ENCODE measurements at places on chromosomes 2 and 18.

DNA sequence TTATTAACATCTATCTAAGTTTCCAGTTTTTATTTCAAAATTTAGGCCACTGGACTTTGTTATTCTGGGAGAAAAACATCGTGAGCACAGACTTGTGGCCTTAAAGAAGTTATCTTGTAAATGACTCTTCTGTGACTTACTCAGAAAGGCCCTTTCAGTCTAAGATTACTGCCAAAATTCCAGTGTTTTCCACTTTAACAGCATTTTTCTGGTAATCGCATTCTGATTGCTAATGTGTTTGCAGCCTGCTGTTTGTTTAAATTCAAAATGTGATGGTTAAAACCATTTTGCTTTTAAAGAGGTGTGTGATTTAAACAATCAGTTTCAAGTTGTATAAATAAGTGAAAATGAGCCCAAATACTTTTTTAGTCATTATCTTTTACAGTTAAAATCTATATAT, 136.7 kb upstream of the DAPL1 start:
- DNase-seq: no peak

DNA sequence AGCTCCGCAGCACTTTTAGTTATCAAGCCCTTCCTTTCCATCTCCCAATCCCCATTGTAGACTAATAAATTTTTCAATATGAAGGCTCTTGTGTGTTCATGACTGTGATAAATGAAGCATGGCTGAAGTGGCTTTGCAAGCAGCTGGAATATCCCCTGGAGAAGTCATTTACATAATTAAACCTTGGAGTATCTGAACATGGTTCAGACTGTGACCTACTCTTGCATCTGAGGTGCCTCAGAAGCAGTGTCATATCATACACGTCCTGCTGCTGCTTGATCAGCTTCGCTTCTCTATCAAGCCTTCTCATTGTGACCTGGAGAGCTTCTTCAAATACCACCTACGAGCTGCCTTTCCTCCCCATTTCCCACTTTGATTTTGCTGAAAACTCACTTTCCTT, 48.4 kb upstream of the ZNF397 start:
- DNase-seq: no peak

DNA sequence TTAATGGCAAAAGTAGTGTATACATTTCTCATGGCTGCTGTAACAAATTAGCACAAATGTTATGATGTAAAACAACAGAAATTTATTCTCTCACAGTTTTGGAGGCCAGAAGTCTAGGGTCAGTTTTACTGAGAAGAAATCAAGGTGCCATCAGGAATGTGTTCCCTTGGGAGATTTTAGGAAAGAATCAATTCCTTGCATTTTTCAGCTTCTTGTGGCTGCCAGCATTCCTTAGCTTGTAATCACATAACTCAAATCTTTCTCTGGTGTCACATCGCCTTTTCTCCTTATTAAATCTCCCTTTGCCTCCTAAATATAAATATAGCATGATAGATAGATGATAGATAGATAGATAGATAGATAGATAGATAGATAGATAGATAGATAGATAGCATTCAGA, 307.0 kb upstream of the REG3G start:
- DNase-seq: no peak

DNA sequence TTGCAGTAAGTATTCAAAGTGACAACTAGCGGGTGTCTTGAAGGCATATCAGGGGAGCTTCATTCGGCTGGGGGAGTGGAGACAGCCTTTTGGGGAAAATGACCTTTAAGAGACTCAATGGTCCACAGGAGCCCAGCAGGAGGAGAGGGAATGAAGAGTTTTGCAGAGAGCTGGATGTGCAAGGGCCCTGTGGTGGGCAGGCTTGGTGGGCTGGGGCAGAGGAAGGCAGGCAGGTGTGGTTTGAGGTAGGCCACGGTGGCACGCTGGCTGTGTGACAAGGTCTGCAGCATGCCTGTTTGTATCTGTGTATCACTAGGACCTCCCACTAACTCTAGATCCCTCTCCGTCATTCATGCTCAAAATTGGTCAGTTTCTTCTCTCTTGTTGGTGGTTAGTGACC, 53.7 kb downstream of the CD8B2 start:
- DNase-seq: no peak

- no peak for DNase-seq
Measured at GRCh38 chr2:30366199-30366691, 80.8 kb upstream of the LCLAT1 start.

GRCh38 chr2:8219096-8219495, 462.8 kb upstream of the ID2 start:
- no peak for DNase-seq

- no peak for DNase-seq
Measured at GRCh38 chr2:102002228-102002627, 10.5 kb downstream of the IL1R2 start.

GRCh38 chr2:207285473-207285815, 119.7 kb upstream of the KLF7 start:
- no peak for DNase-seq

- peak; percentile 15 for DNase-seq
Measured at GRCh38 chr18:5746844-5747243, 148.5 kb downstream of the TMEM200C start.

GRCh38 chr18:27749194-27749593, 427.7 kb downstream of the CDH2 start:
- no peak for DNase-seq

DNA sequence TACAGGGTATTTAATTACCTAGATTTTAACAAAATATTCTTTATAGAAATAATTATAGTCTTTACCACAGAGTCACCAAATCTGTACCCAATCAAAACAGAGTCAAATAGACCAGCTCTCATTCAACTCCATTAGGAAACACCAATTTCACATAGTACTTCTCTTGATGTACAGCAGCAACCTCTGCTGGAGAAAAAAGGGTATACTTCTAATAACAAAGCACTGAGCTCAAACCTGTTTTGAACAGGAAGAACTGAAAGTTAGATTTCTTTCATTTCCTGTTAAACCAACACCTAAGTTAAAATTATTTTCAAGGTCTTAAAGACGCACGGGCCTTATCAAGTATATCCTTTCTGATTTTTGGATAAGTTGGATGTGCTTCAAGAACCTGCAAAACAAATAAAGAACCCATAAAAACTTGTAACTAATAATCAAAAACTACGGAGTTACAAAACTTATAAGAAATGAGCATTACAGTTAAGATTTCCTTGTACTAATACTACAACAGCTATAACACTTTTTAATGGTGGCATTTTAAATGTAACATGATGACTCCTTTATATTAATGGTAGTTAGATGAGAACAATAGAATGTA, 79.0 kb downstream of the TTC21B start:
- peak; percentile 62 for DNase-seq

GRCh38 chr2:167504061-167504460, 615.8 kb downstream of the XIRP2 start:
- no peak for DNase-seq

DNA sequence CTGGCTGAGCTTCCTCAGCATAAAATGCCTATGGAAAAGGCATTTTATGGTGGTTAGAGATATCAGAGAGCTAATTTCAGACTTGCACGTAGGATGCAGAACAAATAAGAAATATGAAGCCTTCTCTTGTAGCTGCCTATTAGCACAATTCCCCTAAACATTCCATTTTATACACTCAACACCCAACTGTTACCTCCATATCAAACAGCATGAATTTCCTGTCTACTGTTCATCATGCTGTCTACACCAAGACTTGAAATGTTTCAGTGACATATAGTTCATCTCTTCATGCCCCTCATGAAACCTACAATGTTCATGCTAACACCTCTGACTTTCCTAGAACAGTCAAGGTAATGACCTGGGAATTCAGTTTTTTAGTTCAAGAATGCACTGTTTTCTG, 249.9 kb downstream of the PIEZO2 start:
- DNase-seq: no peak

- no peak for DNase-seq
Measured at GRCh38 chr2:220011859-220012258, 384.4 kb downstream of the SLC4A3 start.

- DNase-seq: no peak
Measured at GRCh38 chr2:10721396-10722251, at the start of gene ATP6V1C2. ATP6V1C2 (plus strand) TSS chr2:10721630; CDS start chr2:10722850, 1,220 bp downstream.

DNA sequence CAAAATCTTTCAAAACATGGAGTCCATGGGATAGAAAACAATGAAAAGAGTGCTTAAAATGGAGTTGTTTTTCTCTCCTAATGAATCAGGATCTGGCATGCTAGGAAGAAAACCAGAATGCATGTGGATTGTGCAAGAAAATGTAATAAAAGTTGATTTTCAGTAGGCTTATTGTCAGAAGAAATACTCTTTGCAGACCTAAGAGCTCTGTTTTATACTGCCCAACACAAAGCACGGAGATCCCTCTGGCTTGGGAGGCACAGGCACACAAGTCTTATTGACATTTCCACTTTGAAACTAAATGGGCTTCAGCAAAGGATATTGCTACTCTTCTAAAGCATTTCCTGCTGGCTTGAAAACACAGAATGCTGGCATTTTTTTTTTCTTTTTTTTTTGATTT, 15.5 kb upstream of the DAPL1 start:
- DNase-seq: no peak

GRCh38 chr2:213261715-213262114, 22.5 kb upstream of the SPAG16 start:
- no peak for DNase-seq

GRCh38 chr2:5696404-5696944, 4.3 kb downstream of the SOX11 start:
- no peak for DNase-seq

DNA sequence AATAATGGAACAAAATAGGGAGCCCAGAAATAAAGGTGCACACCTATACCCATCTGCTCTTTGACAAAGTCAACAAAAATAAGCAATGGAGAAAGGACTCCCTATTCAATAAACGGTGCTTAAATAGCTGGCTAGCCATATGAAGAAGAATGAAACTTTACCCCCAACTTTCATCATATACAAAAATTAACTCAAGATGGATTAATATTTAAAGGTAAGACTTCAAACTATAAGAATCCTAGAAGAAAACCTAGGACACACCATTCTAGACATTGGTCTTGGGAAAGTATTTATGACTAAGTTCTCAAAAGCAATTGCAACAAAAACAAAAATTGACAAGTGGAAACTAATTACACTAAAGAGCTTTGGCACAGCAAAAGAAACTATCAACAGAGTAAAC, 139.1 kb downstream of the DNAH7 start:
- no peak for DNase-seq

DNA sequence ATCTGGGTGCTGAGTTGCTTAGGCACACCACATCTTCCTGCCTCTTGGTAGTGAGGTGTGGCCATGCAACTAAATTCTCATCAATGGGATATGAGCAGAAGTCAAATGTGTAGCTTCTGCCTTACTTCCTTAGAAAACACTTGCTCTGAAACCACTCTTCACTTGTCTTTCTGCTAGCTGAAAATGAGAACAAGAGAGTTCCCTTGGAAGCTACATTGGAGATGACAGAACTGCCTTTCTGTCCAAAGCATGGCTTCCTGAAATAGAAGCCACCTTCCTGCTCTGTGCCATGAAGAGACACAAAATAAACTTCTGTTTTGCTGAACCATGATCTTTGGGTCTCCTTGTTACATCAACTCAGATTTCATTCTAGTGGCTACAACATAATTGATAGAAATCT, 659.9 kb downstream of the IRS1 start:
- no peak for DNase-seq

- DNase-seq: no peak
Measured at GRCh38 chr2:160242893-160243564, 43.0 kb upstream of the ITGB6 start.

DNA sequence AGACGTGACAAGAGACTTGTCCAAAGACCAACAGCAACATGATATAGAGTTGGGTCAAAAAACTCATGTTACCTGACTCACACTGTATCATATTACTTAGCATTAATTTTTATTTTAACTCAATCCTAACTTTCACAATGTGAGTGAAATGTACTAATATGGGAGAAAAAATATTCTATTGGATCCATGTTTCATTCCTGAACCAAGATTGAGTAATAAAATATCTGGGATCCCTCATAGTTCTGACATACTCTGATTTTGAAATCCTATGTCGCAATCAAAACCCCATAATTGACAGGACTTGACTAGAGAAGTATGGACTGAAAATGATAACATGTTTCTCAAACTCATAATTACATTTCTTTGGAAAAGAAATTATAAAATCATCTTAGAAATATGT, 190.4 kb downstream of the RIT2 start:
- no peak for DNase-seq

DNA sequence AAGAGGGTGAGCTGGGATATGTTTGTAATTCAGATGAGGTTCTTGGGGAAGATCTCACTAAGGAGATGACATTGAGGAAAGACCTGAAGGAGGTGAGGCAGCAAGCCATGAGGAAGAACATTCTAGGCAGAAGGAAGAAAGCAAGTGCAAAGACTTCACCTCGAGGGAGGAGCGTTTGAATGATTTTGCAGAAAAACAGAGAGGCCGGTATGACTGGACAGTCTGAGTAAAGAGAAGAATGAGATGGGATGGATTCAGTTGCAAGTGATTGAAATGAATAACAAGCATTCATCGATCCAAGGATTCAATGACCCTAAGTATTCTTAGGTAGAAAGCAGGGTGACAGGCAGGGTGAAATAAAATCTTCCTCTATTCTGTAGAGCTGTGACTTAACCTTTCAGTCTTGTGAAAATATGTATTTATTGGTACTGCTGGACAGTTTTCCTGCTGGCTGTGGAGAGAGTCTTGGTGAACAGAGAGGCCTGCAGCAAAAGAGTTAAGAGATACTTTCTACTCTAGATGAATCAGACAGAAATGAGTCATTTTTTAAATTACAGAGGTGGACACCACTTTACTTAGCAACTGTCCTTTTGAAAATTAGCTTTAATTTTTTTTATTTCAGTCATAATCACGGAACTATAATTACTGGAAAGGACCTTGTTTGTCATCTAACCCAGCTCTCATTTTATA, 278.4 kb downstream of the LRRTM1 start:
- DNase-seq: no peak

GRCh38 chr2:176575237-176575744, 306.0 kb downstream of the MTX2 start:
- DNase-seq: no peak

DNA sequence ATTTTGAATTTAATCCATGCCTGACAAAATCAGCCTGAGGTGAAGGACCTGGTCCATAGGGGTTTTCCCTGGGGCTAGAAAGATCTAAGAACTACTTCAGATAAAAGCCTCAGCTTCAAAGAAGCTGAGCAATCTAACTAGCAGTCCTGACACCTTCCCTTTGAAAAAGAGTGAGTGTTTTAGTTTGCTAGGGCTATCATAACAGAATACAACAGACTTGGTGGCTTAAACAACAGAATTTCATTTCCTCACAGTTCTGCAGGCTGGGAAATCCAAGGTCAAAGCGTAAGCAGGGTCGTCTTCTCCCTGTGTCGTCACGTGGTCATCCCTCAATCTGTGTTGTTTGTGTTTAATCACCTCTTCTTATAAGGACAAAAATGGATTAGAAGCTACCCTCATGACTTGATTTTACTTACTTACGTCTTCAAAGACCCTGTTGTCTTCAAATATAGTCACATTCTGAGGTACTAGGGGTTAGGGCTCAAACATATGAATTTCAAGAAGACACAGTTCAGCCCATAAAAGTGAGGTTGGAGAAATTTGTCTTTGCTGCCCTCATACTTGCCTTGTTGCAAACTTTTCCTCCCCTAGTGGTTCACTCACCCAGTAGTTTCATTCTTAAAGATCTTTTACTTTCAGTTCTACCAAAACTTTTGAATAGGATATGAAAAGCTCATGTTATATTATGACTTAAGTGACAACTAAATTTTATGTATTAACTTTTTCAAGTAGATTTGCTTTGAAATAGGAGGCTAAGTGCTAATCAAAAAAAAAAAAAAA, 673.8 kb downstream of the ARHGAP15 start:
- DNase-seq: peak; percentile 57

- DNase-seq: no peak
Measured at GRCh38 chr2:60659026-60659425, 97.0 kb upstream of the PAPOLG start.

Measured in activated CD4-positive, alpha-beta T cell treated with anti-CD3 and anti-CD28 coated beads, Interleukin-2, Interleukin-4, amounts not matched to agents 100 ng/mL and 50 ng/mL, durations not matched to agents 16 hours and 8 hours (primary cell).